ENCODE measurements at places on chromosomes 2 and 18.

- DNase-seq: no peak
These were observed 246.9 kb downstream of the MTX2 start for GRCh38 chr2:176516051-176516602.

- no peak for DNase-seq
These were observed 13.2 kb downstream of the DYSF start for GRCh38 chr2:71466301-71467179.

GRCh38 chr2:28557389-28558131 lies 61.7 kb downstream of the PLB1 start:
- no peak for DNase-seq

- DNase-seq: no peak
These were observed 4.4 kb upstream of the PPP4R3B start for GRCh38 chr2:55621802-55622201.

DNA sequence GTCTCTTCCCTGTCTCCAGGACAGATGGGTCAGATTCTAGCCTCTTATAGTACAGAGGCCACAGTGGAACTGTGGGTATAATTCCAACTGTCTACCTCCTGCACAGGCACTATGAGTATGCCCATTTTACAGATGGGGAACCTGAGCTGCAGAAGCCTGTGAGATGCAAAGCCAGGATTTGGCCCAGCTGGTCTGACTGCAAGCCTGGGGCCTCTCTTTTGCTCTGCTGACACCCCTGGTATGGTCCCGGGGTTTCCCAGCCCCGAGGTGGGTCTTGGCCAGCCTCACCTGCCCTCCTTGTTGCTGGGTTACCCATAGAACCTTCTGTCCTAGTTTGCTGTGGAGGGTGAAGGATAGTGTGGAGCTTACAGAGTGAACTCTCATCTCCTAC lies 9.8 kb downstream of the HS6ST1 start:
- no peak for DNase-seq

GRCh38 chr2:219252900-219253752 lies at the start of gene TUBA4B:
TSS of gene TUBA4B (plus strand) at chr2:219253243. CDS start at chr2:219253408, 165 bp downstream.
- peak; percentile 36 for DNase-seq

GRCh38 chr2:199583676-199584075 lies 125.9 kb upstream of the SATB2 start:
- no peak for DNase-seq

- DNase-seq: no peak
These were observed 121.5 kb upstream of the GYPC start for GRCh38 chr2:126534478-126534877.

DNA sequence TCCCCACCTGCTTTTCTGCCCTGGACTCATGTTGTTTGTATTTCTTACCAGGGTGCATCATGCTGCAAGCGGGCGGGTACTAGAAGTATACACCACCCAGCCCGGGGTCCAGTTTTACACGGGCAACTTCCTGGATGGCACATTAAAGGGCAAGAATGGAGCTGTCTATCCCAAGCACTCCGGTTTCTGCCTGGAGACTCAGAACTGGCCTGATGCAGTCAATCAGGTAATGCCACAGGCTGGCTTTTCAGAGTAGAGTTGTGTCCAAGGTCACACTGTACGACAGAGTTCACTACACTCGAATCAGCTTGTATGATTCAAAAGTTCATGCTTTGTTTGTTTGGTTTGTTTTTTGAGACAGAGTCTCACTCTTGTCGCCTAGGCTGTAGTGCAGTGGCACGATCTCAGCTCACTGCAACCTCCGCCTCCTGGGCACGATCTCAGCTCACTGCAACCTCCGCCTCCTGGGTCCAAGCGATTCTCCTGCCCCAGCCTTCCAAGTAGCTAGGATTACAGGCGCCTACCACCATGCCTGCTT lies 19.4 kb downstream of the SRSF7 start:
- no peak for DNase-seq

GRCh38 chr2:148721991-148722777 lies 77.6 kb downstream of the EPC2 start:
- no peak for DNase-seq

GRCh38 chr2:4356541-4356940 lies 653.2 kb downstream of the DCDC2C start:
- DNase-seq: no peak

DNA sequence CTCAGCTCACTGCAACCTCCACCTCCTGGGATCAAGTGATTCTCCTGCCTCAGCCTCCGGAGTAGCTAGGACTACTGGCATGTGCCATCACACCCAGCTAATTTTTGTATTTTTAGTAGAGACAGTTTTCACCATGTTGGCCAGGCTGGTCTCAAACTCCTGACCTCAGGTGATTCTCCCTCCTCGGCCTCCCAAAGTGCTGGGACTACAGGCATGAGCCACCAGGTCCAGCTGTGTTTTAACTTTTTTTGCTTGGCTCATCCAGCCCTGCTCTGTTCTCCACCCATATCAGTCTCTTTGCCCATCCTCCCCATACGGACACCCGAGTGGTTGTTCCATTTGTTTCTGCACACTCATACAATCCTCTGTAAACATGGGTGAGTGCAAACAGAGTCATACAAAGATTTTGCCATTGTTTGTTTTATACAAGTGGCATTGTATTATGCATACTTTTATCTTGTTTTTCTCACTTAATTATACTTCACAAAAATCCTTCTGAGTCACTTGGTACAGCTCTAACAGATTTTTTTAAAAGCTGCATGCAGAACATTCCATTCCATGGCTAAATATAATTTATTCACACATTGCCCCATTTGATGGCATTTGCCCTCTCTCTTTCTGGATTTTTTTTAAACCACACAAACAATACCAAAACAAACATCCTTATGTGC lies 5.3 kb downstream of the APOB start:
- DNase-seq: no peak

- DNase-seq: no peak
These were observed 350.6 kb downstream of the RND3 start for GRCh38 chr2:150136893-150137292.

GRCh38 chr2:98800330-98801064 lies 69.6 kb upstream of the MGAT4A start:
- no peak for DNase-seq

DNA sequence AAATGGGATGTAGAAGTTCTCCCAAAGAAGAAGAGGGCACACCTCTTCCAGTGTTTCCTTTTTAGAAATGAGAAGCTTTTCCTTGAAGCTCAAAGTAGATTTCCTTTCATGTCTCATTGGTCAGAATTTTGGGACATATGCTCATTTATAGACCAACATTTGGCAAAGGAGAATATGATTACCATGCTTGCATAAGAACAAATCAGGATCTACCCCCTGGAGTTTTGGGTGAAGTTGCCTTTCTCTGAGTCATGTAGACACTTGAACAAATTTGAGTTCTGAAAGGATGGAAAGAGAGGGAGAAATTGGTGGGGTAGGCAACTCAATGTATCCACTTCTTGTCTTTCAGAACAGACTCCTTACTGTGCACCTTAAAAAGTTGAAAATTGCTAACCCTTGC lies 409.0 kb downstream of the SLC4A3 start:
- DNase-seq: no peak

GRCh38 chr18:62446511-62446910 lies 76.3 kb upstream of the ZCCHC2 start:
- DNase-seq: no peak

- DNase-seq: no peak
These were observed 131.4 kb downstream of the MSH2 start for GRCh38 chr2:47534179-47534919.

- peak; percentile 11 for DNase-seq
These were observed 32.1 kb downstream of the TOGARAM2 start for GRCh38 chr2:29013057-29013780.

GRCh38 chr2:241038374-241039180 lies 40.2 kb downstream of the SNED1 start:
- no peak for DNase-seq

DNA sequence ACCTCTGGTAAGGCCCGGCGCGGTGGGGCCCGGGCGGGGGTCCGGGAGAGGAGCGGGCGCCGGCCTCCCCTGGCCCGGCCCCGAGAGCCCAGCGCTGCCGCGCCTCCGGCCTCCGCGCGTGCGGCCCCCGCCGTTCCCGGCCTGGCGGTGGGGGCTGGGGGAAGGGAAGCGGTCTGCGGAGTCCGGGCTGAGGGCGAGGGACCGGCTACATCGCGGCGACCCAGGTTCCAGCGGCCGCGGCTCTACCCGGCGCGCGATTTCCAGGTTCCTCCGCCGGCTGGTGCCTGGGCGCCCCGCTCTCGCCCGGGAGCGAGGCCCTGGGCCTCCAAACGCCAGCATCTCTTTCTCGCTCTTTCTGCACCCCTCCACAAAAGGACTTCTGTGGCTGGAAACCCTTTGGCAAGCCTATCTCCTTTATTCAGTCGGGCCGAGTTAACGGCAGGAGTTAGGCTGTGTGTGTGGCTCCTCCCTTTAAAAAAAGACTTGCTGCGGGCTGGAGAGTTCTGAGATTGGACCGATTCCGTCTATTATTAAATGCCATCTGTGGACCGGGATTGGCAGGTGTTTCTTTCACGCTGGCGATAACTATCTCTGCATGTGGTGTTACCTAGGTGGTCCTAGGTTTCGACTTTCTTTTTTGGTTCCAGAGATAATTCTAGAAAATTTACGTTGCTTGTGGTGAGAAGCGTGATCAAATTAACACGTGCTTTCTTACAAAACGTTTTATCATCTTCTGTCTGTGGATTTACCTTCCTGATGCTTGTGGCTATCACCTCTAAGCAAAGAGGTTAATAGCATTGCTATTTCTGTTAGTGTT lies 592 bp downstream of the ME2 start:
- peak; percentile 75 for DNase-seq

- no peak for DNase-seq
These were observed 222.1 kb downstream of the ANKRD30B start for GRCh38 chr18:14970027-14970426.

GRCh38 chr2:217727801-217728200 lies 275.0 kb downstream of the TNS1 start:
- DNase-seq: no peak

GRCh38 chr2:30690126-30690561 lies 117.1 kb downstream of the CAPN13 start:
- no peak for DNase-seq

- peak; percentile 6 for DNase-seq
These were observed 224.5 kb downstream of the FAM210A start for GRCh38 chr18:13501891-13502290.

GRCh38 chr2:145800151-145801091 lies 1280.5 kb upstream of the ZEB2 start:
- DNase-seq: no peak

GRCh38 chr2:157486596-157487270 lies 42.8 kb upstream of the CYTIP start:
- no peak for DNase-seq

- peak; percentile 40 for DNase-seq
These were observed 3.7 kb downstream of the BCL2 start for GRCh38 chr18:63315876-63316275.

- no peak for DNase-seq
These were observed 117.6 kb downstream of the INHBB start for GRCh38 chr2:120463527-120463926.

DNA sequence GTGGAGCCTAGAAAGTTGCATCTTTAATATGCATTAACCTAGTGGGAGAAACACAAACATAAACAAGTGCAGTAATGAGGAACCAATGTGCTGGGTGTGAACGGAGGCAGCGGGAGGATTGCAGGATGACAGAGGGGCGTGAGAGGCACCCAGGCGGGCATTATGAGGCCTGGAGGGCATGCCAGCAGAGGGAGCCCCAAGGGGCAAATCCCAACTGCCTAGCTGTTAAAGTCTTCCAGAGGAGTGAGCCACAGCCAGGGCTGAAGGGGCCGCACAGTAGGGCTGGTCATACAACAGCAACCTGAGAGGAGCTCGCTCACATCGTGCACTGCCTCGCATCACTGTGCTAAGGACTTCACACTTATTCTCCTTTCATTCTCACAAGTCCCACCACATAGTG lies 13.3 kb upstream of the PRELID3A start:
- DNase-seq: peak; percentile 18

GRCh38 chr2:24885221-24886125 lies 34.6 kb downstream of the ADCY3 start:
- no peak for DNase-seq

DNA sequence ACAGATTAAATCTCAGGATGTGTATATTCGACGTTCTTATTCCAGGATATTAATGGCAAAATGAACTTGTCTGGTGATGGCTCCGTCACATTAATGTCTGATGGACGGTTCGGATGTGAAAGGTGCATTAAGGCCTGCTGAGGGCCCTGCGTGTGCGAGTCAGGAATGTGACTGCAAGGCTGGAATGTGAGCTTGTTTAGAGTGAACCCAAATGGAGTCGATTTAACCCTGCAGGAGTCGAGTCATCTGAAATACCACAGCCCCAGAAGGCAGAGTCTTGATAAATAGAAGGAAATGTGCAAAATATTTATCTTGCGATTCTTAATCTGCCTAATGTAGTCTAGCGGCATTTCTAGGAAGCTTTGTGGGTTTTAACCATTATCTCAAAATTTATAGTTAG lies 44.3 kb downstream of the RDH14 start:
- no peak for DNase-seq

- DNase-seq: no peak
These were observed 43.7 kb downstream of the MYO7B start for GRCh38 chr2:127579231-127579630.

DNA sequence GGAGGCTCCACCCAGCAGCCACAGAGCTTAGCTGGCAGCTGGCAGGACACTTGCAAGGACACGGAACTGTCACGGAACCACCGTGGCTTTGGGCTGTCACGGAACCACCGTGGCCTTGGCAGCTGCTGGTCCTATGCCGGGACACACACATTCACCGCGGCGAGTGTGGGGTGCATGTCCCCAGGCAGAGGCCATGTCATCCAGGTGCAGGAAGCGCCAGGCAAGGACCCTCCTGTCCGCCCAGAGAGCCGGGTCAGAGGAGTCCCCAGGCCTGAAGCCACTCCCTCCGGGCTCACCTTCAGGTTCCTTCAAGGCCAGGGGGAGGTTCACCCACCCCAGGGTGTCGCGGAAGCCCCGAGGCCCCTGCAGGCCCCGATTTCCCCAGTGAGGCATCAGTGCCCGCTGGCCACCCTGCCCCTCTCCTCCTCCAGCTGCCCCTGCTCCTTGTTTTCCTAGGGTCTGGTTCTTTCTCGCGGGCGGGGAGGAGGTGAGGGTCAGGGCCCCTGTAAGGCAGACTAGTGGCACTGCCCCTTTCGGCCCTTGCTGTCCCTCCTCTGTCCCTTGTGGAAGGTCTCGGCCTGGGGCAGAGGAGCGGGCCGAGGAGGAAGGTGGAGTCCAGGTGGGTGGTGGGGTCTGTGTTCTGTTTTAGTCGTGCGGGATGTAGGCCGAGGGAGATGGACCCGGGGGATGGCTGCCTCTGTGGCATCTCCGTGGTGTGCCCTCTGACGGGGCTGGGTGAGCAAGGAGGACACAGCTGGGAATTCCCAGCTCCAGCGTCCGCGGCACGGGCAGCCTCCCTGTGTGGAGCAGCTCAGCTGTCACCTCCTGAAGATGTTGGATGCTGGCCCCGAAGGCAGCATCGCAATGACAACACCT lies 60.6 kb downstream of the NFATC1 start:
- no peak for DNase-seq

All from CD4-positive, alpha-beta T cell treated with Interferon alpha-2 for 1 hour (primary cell).